ENCODE measurements at places on chromosomes 12 and 14. TPM values are rescaled to one million over a fixed set of nuclear protein-coding genes. Genes with fewer than 3 reads are reported as not detected.

Gene TAS2R14
- total RNA-seq: 2.1 TPM

Gene FANCM
- total RNA-seq: 3.1 TPM

Gene CLEC1A
- not detected for total RNA-seq

Gene GPN3
- total RNA-seq: 8.9 TPM

Gene OAS2
- total RNA-seq: 2.3 TPM

Gene LTBP2
- 243 TPM for total RNA-seq

Gene HHIPL1
- total RNA-seq: 9.9 TPM

Gene SYNE3
- total RNA-seq: 15.9 TPM

Gene SLC39A2
- 0.17 TPM for total RNA-seq

Gene B4GALNT3
- total RNA-seq: not detected

Gene ING4
- 30.3 TPM for total RNA-seq

Gene PRR13
- 48.1 TPM for total RNA-seq

Gene KLRD1
- 0.17 TPM for total RNA-seq

Measured in fibroblast of lung (primary cell).